ENCODE measurements at places on chromosomes 5 and 9.
A peak's percentile ranks its signal among the peaks of the same experiment; 100 is the strongest.

DNA sequence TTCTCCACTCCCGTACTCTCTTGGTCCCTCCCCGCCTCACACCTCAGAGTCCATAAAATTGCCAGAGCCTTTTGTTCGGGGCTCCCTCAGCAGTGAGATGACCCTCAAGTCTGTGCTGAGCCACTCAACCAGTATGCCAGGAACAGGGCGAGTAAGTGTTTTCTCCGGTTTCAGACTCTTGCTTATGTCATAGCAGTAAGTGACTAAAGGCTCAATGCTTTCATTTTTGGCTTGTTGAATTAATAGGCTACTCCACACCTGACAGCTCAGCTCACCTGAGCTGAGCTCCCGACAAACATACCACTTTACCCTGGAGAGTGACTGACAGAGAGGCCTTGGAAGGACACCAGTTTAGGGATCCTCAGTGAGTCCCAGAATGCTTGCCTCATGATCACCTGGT is 30.5 kb downstream of the PCSK1 start:
- DNase-seq = no peak

DNA sequence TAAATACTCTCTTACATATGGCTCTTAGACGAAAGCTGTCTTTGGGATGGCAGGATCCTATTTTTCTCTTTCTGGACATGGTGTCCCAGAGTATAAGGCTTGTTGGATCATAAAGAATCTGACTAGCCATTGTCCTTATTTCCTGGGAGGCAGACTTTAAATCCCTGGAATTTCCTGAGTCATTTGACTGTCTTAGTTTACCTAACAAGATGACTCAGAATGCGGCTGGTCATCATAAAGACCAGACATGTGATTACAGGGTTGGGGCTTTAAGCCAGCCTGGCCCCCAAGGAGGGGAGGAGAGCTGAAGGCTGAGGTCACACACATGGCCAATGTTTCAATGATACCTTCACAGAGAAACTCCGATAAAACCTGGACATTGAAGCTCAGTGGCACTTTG is 37.2 kb downstream of the FAM240B start:
- no peak for DNase-seq

GRCh38 chr9:85978496-85978895 is 37.5 kb downstream of the NAA35 start:
- DNase-seq = no peak

GRCh38 chr5:76704131-76704663 is 11.7 kb upstream of the F2R start:
- no peak for DNase-seq

DNA sequence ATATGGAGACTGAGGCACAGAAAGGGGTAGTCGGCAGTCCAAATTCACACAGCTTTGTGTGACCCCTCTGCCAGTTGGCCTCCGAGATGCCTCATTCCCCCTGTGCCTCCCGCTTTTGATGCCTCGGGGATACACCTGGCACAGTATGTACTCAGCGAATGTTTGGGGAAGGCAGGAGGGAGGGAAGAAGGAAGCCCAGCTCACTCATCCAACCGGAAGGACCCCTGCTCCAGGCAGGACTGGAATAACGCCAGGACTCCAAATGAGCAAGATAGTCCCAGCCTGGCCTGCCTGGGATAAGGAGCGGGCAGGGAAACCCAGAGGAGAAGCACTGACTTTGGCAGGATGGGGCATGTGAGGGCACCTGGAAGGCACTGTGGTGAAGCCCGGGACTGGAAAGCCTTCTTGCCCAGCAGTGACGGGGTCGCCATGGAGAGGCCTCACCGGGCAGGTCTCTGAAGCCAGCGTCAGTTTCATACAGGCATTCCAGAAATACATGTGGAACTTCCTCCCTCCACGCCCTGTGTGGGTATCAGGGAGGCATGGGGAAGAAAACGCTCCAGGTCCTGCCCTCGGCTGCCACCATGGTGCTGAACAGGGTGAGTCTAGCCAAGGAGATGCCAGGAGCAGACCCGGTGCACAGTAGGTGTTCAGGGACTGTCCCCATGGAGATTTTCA is 20.3 kb downstream of the LMX1B start:
- no peak for DNase-seq

- DNase-seq = no peak
Measured at GRCh38 chr9:83231039-83231438, 168.1 kb upstream of the RASEF start.

DNA sequence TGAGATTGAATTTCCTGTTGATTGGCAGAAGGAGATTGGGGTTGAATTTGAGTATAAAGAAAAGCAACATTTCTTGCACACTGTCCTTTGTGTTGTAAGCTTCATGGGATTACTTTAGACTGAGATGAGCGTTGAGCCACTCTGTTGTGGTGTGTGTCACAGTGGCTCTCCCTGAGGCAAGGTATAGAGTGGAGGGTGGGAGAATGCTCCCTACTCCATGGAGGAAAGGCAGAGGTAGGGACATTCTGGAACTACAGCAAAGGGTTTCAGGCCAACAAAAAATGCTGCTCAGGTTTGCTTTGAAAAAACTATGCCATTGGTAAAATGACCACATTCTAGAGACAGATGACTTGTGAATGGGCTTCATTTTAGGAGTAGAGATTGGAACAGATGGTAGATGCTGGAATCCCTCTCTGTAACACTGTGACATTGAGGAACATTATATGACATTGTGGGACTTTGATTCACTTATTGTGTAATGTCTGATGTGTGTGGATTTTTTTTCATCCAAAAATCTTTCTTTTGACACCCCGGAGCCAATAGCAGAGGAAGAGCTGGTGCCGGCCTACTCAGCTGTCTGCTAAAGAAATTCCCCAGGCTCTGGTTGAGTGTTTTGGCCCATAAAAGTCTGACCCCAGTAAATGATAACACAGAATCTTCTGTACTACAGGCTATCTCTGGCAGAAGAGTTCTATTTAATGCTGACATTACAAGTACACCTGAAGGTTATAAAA is 6.2 kb upstream of the CEP120 start:
- DNase-seq = no peak

DNA sequence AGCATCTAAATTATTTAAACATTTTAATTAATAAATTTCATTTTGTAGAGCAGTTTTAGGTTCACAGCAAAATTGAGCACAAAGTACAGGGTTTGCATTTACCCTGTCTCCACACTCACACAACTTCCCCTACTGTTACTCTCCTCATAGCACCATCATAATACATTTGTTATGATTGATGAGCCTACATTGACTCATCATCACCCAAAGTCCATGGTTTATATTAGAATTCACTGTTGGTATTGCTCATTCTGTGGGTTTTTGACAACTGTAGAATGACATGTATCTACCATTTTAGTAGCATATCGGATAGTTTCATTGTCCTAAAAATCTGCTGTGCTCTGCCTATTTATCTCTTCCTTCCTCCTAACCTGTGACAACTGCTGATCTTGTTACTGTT is 411.1 kb upstream of the MPDZ start:
- DNase-seq = no peak

DNA sequence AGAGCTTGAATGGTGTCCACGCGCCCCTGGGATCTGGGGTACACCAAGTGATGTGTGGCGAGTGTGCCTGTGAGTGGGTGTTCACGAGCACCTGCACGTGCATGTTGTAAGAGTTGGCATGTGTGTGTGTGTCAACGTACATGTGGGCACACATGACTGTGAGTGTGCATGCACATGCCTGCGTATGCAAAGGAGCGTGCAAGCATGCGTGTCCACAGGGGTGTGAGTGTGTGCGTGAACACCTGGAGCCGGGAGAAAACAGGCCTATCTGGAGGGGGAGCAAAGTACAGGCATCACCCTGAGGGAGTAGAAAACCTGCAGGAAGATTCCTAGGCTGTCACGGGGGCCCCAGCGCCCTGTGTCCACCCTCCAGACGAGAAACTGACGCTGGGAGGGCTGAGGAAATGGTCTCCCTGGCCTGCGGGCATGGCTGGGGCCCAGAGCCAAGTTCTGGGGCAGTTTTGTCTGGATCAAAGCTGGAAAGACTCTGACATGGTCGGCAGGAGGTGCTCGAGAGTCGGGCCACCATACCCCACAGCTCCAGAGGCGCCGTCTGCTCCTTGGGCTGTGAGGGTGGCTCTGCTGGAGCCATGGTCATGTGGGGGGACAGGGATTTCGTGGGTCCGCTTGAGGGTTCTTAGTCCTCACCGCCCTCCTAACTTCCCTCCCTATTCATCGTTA is 31.8 kb downstream of the PTGES start:
- no peak for DNase-seq

- no peak for DNase-seq
Measured at GRCh38 chr9:81682797-81683196, 6.5 kb downstream of the TLE1 start.

DNA sequence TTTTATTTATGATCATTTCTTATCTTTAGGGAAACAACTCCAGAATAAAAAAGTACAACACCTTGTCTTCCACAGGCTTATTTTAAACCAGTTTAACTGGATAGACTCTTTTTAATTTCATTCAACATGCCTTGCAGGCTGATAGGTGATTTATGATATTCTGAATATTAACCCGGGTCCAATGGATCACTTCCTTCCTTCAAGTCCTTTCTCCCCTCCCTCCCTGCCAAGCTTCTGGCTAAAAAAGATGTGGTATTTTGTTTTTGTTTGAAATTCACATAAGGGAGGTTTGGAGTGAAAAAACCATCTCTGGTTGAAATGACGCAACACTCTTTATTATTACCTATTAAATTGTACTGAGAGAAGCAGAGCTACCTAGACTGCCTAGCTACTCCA is 265.3 kb downstream of the MLLT3 start:
- peak; percentile 45 for DNase-seq

DNA sequence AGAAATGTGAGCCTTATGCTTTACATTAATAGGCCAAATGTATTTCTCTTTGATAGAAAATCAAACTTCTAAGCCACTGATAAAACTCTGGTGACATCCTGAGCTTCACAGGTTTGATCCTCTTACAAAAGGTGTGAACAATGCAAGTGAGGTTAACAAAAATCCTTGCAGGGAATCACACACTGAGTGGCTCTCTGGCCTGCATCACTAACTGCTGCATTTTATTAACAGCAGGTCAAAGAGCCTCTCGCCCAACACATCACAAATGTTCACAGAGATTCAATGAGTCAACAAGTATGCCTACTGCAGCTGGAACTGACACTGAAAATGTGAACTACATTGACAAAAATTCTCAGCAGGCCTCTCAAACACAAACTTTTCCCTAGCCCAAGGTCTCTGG is 122.3 kb downstream of the SEMA5A start:
- DNase-seq = no peak

Data from LNCaP clone FGC (cell line).